ENCODE measurements at places on chromosomes 7 and 10.

DNA sequence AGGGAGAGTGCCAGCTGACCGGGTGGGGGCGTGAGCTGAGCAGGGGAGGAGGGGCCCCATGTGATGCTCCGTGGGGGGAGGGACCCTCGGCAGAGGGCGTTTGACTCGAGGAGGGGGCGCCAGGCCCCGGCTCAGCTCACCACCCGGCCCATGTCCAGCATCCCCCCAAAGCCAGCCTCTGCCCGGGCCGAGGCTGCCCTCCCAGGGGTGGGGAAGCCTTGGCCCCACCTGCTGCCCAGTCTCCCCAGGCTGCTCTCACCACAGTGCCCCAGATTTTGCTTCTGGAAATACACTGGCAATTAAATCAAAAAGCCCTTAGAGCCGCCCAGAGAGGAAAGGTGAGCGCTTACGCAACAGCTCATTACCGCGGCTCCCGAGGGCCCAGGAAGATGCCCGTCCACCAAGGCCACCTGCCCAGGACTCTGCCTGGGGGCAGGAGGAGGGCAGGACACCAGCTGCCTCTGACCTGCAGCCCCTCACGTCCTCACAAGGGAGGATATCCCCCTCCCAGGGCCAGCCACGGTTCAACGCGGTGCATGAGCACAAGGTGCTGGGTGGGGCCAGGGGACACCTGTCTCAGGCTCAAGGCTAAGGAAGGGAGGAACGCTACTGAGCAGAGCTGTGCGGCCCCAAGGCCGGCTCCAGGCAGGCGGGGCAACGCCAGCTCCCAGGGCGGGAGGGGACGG is 70.0 kb upstream of the INPP5A start:
- DNase-seq, result no peak

DNA sequence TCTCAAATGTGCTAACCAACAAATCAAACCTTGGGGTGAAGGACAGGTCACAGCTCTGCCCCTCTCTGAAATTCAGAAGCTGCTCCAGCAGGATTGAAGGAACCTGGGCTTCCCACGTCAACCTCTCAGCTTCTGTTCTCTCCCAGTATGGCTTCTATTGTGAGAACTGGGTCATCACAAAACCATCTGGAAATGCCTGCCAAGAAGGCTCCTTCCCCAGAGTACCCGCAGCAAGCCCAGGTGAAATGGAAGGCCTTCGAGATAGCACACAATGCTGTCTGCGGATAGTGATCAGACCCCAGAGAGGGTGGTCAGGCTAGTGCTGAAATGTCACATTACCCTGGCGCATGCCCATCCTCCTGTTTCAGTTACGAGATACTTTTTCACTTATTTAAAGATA is 16.4 kb upstream of the PROSER2 start:
- DNase-seq, result no peak

DNA sequence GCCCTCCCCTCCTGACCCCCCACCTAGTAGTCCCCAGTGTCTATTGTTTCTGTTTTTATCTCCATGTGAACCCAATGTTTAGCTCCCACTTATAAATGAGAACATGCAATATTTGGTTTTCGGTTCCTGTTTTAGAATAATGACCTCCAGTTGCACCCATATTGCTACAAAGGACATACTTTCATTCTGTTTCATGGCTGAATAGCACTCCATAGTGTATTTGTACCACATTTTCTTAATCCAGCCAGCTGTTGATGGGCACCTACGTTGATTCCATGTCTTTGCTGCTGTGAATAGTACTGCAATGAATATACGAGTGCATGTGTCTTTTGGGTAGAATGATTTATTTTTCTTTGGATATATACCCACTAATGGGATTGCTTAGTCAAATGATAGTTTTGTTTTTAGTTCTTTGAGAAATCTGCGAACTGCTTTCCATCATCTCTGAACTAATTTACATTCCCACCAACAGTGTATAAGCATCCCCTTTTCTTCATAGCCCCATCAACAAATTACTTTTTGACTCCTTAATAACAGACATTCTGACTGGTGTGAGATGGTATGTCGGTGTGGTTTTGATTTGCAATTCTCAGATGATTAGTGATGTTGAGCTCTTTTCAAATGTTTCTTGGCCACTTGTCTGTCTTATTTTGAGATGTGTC is 128.4 kb upstream of the PHYHIPL start:
- no peak for DNase-seq

DNA sequence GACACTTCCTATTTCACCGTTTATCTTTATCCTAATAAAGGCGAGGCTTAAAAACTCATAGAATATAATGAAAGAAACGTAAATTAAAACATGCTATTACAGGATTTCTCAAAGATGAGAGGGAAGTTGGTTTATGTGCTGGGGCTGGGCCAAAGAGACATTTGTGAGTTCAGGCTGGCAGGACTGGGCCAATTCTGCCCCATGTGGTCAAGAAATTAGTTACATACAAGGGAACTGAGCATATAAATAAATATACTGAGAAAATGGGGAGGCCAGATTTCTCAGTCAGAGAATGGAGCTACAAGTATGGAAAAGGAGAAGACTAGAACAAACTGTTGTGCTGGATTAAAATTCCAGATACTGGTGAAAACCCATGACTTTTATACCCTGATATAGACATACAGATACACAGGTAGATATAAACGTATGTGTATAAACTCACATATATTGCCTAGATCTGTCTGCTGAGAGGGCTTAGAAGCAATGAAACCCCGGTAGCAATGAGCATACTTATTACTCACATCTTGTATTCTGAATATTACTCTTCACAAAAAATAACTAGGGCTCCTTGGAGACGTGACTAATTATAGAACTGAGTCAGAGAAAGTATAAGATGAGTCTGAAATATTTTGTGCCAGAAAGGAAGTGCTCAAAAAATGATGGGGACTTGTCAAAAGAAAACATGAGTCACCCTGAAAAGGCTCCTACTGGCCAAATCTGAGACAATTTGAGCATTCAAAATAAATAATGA is 155.7 kb upstream of the FGFR2 start:
- no peak for DNase-seq

DNA sequence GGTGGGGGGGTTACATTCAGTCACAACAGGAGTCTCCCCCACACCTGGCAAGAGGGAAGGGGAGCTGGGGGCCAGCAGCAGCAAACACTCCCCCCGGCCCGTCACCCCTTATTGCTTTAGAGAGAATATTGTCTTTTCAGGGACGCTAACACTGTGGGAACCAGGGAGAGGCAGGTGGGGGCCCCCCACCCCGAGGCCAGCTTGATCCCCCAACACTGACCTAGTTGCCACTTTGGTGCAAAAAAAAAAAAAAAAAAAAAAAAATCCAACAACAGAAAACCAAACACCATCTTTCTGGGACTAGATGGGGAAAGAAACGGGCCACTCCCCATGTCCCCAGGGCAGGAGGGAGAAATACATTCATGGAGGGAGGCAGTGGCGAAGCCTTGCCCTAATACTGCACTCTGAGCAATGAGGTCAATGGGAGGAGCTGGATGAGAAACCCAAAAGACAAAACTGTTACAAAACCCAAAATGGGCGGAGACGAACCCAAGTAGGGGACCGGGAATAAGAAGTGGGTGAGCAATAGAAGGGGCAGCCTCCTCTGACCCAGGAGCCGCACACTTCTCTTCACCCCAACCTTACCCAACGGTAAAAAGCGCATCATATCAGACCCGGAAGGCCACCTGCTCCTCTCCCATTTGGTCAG is 6.5 kb downstream of the GNB2 start:
- no peak for DNase-seq

DNA sequence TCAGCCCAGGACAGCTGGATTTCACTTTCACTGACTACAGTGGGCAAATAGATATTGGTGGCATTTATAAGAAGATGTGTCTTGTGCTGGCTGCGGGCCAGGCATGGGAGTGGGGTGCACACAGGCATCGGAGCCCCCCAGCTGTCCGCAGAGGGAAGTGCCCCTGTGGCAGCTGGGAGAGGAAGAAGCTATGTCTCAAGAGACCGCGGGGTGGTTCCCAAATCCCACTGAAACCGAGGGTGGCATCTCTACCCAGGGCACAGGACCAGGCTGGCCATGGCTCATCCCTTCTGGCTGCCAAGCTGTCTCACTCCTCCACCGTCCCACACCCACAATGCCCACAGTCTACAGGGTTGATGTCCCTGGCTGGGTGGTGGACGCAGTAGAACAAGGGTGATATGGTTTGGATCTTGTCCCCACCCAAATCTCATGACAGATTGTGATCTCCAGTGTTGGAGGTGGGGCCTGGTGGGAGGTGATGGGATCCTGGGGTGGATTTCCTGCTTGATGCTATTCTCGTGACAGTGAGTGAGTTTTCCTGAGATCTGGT is 94.8 kb downstream of the TCERG1L start:
- DNase-seq, result no peak

DNA sequence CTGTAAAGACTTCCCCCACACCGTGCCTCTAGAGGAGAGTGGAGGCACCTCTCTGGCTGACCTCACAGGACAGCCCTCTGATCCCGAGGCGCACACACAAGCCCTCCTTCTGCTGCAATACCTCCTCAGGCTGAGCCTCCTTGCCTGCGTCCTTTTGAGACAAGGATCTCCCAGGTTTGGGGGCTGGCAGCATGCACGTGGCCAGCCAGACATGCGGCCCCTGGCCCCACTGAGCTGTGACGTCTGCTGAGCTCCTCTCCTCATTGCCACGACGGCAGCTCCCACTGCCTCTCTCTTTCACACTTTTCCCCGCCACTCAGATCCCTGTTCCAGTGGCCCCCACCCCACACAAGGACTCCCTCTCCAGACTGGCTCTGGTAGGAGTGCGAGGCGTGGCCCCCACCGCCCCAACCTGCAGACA is 12.2 kb upstream of the DNAAF5 start:
- DNase-seq, result no peak

DNA sequence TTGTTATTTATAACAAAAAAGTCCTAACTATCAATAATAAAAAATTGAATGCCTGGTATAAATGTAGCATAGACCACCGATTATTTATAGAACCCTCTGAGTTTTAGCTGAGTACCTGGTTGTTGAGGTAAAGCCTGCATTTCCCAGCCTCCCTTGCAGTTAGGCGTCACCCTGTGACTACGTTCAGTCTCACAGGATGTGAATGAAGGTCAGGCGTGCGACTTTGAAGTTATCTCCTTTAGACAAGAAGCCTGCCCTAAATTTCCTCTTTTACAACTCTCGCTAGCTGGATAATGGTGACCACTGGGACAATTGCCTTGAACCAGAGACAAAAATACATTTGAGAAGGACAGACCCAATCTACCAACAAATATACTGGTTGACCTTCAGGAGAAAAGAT is 67.5 kb upstream of the TES start:
- no peak for DNase-seq

DNA sequence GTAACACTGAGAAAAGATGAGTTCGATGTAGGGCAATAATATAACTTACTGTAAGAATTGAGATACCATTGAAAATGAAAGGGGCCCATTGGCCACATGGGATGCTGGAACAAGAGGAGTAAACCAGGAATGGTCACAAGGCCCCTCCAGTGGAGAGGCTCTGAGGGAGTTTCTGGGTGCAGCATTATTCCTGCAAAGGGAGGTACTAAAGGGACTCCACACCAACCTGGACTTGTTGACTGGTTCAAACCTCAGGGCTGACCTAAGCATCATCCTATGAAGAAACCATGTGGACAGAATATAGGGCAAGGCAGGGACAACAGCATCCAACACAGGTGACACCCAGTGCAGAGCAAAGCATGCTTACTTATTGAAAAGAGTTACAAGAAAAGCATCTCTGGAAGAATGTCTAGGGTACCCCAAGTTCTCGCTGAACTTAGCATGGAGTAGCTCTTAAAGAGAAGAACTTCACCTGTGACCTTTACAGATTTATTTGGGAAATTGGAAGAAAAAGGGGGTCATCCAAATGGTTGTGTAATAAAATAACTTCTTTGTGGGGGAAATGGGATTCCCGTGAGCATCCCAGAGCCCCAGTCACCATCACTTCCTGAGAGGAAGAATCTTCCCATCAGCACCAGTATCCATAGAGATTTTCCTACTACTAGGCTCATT is 34.7 kb downstream of the PRSS2 start:
- DNase-seq, result no peak

- no peak for DNase-seq
Measured at GRCh38 chr10:7389346-7389745, 21.5 kb downstream of the SFMBT2 start.

Measured in COR-L47 (cell line).